Urinary bladder (tissue), 4 donors: ENCODE measurements at places on chromosomes 6 and 20. TPM values are rescaled to one million over a fixed set of nuclear protein-coding genes. Genes with fewer than 3 reads are reported as not detected.

GRCh38 chr20:53336892-53337291 lies 256.7 kb downstream of the ZNF217 start:
- no peak for DNase-seq

BMP5 gene
- 28.2 TPM for polyA plus RNA-seq

ASXL1 gene
- polyA plus RNA-seq = 28.6 TPM

GRCh38 chr6:7992002-7992815 lies 72.0 kb downstream of the BLOC1S5 start:
- no peak for DNase-seq

GRCh38 chr6:154649721-154650120 lies 83.5 kb upstream of the SCAF8 start:
- DNase-seq = no peak

OXT gene
- polyA plus RNA-seq = 0.48 TPM
